ENCODE measurements at places on chromosomes 1 and 21.

DNA sequence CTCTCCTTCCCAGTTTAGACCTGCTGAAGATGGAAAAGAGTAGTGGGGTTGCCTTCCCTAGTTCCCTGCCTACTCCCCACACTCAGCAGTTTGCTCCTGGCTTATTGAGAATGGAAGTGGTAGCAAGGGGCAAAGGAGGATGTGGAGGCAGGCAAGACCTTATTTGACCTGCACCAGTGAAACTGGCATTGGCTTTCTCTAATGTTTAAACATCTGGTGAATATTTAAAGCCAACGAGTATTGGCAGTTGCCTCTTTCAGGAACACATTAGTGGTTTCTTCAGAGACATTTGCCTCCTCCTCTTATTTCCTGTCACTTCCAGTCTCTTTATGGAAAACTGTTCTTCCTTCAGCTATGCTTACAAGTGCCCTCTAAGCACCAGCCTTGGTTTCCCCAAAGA lies 62.4 kb upstream of the VAV3 start:
- no peak for DNase-seq

- no peak for DNase-seq
Measured at GRCh38 chr1:3169665-3170356, 100.8 kb downstream of the PRDM16 start.

- no peak for DNase-seq
Measured at GRCh38 chr1:62285984-62286785, 33.0 kb downstream of the KANK4 start.

DNA sequence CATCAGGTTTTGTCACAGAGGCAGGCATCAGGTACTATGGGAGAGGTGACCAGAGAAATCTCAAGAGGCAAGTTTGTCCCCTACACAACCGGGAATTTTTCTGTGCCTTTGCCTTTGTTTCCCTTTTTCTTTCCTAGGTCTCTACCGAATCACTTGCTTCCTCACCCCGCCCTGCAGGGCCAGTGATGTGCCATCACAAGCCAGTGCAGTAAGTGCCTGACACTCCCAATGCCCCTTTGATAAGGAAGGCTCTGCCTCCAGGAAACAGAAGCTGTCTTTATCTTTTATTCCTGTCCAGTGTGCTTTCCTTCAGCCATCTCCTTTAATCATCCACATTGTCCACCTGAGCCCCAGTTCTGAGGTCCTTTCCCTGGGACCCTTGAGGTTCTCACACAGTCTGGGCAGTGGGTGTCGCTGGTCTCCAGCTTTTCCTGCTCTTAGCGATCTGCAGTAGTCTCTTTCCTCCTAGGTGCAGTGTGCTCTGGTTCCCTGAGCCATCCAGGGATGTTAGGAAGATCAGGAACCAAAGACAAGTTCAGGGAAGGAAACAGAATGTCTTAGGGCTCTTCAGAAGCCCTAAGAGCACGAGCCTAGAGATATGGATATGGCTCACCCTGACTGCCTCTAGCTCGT lies 36.6 kb downstream of the GJA5 start:
- DNase-seq = no peak

DNA sequence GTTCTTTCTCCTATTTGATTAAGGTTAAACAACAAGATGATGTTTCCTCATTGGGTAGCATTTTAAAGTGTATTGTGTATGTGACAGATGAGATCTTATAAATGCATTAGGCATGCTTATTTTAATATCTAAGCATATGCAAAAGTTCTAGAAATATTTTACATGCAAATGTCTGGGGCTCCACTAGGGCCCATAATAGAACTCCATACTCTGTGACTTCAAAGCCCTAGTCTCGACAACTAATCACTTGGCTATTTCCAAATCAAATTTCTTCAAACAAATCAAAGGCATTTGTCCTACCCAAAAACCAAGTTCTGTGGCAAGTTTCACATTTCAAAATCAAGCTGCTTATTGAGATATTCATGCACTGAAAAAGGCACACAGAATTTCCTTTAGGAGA lies 385.6 kb upstream of the ST6GALNAC5 start:
- DNase-seq = no peak

DNA sequence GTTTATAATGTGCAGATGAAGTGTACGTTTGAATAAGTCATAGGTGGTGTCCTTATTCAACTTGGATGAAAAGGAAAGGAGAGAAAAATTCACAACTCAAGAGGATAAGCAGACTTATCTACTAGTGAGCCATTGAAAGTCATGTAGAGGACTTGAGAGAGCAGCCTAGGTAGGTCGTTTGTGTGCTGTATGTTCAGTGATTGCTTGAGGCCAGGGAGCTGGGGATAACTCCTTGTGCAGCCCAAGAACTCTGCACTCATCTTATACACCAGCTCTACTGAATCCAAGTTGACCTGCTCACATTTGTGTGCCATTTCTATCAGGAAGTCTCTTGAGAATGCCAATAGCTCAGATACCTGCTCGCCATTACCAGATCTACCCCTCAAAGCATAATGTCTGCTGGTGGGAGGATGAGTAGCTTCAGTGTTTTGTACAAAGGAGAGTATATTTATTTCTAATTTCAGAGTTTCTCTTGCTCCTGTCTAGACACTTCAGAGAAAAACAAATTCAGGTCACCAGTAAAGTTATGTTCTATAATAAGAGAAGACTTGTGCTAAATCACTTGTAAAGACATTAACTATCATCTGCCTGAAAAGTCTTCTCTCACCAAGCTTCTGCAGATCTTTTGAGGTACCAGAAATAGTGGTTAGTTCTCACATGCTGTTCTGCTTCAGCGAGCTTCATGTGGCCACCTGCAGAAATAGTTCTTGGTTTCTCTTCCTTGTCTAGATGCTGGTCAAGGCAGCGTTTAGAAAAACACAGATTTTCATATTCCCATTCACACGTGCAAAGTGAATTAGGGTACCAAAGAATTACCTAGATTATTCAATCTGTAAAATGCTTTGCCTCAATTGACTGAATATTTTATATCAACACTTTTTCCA lies 10.8 kb downstream of the S1PR1 start:
- no peak for DNase-seq

DNA sequence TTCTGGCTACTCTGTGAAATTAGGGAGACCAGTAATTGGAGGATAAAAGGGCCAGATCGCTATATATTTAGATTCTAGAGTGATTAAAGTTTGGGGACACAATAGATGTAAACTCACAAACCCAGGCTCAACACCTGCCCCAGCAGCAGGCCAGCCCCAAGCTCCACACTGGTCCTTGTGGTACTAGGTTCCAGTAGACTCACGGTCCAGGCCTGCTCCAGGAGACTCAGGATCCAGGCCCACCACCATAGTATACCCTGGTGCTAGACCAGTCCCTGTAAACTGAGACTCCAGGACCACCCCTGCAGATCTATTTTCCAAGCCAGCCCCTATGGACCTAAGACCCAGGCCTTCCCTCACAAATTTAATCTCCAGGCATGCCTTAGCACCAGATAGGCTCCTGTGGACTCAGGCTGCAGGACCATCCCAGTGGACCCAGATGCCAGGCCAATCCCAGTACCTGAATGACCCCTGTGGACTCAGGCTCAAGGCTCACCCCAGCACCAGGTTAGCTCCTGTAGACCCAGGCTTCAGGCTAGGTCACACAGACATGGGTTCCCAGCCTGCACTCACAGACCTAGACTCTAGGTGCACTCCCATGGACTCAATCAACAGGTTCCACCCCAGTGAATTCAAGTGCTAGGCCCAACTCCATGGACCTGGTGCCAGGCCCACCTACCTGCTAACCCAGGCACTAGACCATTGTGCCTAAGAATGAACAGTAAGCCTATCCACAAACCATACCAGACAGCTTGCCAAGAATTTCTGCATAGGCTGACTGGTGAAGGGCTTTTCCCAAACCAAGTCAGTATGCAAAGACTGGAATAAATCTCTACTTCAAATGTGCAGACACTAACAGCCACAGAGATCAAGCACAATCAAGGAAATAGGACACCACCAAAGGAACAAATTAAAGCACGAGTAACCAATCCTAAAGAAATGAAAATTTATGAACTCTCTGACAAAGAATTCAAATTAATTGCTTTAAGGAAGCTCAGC lies 13.8 kb upstream of the DENND1B start:
- no peak for DNase-seq

DNA sequence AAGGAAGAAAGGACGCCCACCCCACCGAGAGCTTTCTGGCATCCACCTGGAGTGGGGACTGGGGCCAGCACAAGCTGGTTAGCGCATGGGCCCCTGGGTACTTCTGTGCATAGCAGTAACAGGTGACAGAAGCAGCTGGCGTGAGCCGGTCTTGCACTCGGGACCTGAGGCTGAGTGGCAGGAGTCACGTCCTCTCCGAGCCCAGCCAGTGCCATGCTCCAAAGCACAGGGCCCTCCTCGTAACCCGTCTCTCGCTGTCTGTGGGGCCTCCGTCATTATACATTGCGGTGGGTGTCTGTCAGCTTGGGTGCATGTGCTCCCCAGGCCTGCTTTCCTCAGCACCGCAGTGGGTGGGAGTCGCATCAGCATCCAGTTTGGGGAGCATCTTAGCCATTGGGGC lies 87.6 kb upstream of the VAMP3 start:
- no peak for DNase-seq

DNA sequence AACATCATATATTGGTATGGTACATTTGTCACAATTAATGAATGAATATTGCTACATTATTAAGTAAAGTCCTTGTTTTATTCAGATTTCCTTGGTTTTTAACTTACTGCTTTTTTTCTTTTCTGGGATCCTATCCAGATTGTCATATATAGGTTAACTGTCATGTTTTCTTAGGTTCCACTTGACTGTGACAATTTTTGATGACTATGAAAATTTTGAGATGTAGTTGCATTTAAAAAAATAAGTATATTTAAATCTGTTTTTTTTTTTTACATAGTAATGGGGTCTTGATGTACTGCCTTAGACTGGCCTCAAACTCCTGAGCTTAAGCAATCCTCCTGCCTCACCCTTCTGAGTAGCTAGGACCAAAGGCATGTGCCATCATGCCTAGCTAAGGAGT lies 76.8 kb downstream of the ATP6V1G3 start:
- DNase-seq = no peak
